Activated CD8-positive, alpha-beta memory T cell treated with anti-CD3 and anti-CD28 coated beads for 1 hour (primary cell): ENCODE measurements at places on chromosomes 1 and 21.

DNA sequence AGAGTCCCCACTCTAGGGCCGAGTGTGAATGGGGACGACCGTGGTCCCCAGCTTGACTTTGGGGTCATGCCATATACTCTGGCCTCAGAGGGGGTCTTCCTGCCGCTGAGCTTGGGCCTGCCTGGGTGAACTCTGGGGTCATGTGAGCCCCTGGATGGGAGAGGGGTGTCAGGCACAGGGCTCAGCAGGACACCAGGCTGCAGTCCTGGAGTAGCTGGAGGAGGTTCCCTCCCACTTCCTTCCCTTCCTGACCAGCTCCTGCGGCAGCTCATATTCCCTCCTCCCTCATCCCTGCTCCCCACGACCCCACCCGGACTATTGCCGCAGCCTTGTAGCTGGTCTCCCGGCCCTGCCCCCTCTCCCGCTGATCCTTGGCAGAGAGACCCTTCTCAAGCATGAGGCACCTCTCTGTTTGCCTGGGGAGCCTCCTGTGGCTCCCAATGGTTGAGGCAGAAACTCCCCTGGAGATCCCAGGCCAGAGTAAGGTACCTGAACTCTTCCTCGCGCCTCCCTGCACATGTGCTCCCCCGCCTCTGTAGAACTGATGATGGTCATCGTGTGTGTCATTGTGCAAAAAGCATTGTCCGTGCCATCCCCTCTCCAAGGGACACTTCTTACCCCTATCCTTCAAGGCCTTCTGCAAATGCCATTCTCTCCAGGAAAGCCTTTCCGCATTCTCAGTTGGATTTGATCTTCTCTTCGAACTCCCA lies 1.8 kb downstream of the TNFRSF1B start:
- no peak for DNase-seq

- DNase-seq = no peak
Observed at GRCh38 chr21:37535672-37536071, 169.1 kb downstream of the DYRK1A start.

DNA sequence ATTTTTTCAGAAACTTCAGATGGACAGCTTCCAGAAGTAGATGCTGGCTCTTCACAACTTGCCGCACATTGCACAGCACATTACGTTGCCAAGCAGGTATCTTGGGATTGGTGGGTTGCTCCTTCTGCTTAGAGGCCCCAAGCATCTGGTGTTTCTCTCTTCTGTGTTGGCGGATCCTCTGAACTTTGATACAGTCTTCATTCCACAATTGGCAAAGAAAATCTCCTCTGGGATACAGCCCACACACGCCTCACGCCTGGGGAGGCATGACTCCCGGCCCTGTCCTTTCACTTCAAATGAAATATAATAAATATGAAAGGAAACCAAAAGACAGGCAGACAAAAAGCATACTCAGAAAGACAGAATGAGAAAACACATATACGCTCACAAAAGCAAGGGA lies 72.3 kb upstream of the PPP2R5A start:
- DNase-seq = no peak

DNA sequence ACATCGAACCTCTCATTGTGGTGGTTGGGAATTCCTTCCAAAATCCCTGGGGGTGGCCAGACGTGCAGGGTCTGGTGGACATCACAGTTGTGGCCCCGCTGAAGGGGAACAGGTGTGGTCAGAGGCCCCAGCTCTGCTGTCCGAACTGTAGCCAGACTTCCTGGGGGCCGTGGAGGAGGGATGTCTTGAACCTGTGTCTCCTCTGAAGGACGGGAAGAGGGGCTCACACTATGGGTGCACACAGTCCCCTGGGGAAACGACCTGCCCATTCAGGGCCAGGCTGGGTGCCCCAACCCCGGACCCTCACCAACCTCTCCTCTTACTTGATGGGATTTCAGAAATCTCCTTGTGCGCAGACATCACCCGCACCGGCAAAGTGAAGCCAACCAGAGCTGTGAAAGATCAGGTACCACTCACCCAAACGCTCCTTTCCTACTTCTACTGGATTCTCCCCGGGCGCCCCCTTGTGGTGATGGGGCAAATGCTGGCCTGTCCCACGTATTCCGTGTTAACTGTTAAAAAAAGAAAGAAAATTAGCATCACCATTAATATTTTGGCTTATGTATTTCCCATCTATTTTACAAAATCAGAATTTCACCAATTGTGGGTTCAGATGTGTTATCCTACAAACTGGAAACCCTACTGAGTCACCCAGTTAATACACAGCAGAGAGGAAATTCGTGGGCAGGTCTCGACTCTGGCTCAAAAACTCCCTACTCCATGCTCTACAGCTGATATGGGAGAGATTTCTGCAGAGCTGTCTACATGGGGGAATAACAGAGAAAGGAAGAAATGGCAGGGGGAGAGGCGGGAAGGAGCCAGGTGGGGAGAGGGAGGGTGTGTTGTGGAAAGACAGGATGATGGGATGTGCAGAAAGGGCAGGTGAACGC lies 28.1 kb downstream of the PADI4 start:
- peak; percentile 14 for DNase-seq

DNA sequence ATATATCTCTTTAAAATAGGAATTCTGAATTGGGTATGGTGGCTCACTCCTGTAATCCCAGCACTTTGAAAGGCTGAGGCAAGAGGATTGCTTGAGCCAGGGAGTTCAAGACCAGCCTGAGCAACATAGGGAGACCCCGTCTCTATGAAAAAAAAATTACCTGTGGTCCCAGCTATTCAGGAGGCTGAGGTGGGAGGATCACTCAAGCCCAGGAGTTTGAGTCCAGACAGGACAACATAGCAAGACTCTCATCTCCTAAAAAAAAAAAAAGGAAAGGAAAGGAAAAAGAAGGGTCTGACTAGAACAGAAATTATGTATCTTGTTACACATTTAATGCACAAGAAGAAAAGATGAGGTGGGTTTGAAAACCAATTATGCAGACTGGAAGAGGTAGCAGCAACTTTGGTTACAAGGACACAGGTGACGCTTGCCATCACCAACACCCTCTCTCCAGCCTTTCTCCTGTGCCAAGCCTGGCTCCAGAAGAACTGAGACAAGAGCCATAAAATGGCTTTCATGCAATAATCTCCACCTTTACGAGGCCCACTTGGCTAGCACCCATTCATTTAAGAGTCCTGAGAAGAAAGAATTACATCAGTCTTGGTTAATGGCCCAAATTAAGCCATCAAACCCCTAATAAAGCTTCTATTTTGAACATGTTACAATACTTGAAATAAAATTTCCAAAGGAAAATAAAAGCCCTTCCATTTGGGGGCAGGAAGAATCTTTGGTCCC lies 4.8 kb upstream of the SELENBP1 start:
- no peak for DNase-seq

GRCh38 chr1:162689745-162690671 lies 57.7 kb downstream of the DDR2 start:
- no peak for DNase-seq

DNA sequence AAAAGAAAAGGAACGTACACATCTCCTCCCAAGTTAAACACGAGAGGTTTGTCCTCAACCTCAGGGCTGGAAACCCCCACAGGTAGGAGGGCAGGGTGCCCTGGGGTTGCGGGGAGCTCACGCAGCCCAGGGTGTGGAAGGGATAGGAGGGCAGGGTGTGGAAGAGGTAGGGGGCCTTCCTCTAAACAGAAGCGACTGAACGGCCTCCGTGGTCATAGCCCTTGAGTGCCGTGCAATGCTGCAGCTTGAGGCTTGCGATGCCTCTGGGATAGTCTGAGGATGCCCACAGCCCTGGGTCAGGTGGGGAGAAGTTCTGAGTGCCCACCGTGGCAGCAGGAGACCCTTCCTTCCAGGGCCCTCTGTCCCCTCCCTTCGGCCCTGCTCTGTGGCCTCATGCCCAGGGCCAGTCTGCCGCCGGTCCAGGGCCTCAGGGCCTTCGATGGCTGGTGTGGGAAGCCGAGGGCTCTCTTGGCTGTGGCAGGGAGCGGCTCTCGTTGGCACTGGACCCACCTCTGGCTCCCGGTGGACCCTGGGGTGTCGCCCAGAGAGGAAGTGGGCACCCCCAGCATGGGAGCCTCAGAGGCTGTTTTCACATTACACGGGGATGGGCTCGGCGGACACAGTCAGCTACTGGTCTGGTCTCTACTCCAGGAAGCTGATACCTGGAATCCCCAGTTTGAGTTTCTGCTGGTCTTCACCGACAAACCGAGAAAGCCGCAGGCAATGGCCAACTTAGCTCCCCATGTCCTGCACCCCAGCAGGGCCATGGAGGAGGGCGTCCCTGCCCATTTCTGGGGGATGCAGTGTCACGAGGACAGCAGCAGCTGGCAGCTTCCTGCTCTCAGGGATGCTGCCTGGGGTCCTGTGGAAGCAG lies 6.4 kb upstream of the CDK11B start:
- no peak for DNase-seq

GRCh38 chr1:93171549-93172034 lies 8.6 kb downstream of the TMED5 start:
- no peak for DNase-seq

DNA sequence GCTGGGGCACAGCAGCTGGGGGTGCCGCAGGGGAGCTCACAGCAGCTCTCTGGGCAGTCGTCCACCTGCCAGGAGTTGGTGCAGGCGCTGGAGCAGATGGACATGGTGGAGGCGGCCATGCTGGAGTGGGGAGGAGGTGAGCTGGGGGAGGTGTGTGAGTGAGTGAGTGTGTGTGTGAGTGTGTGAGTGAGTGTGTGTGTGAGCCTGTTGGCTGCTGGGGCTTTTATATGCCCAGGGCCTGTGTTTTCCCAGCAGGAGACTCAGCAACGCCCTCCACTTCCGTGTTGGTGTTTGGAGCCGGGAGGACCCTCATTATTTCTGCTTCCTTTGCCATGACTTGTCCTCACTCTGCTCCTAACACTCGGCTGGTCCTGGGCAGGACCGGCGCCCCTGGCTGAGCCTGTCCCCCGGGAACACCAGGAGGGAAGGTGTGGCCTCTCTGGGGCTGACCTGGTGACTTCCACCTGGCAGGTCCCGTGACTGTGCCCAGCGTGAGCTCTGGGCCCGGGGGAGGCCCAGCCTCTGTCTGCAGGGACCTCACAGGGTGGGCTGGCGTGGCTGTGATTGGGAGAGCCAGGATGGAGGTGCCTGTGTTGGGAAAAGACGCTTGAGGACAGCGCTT lies at the start of gene KRTAP10-2:
Gene KRTAP10-2 (minus strand): TSS at position 166 of the 622 bp plus-strand sequence. CDS start 47 bp downstream, at position 119.
- DNase-seq = no peak

DNA sequence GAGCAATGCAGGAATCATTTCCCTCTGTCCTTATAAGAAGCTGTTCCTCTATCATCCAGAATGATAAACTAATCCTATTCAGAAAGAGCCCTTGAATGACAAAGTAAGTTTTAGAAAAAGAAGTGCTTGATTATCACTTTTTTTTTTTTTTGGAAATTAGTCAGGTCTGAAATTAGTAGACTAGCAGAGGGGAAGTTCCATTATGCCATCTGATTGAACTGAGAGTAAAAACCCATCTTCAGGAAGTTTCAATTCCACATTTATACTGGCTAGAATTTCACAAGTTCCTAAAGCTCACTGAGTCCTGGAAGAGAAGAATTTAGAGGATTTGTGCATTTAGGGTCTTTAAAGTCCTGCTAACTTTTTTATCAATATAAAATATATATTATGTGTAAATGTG lies 128.8 kb upstream of the COA6 start:
- DNase-seq = no peak

GRCh38 chr1:222288053-222288452 lies 259.9 kb downstream of the HHIPL2 start:
- no peak for DNase-seq

- DNase-seq = no peak
Observed at GRCh38 chr1:1033731-1034438, 14.0 kb downstream of the AGRN start.

DNA sequence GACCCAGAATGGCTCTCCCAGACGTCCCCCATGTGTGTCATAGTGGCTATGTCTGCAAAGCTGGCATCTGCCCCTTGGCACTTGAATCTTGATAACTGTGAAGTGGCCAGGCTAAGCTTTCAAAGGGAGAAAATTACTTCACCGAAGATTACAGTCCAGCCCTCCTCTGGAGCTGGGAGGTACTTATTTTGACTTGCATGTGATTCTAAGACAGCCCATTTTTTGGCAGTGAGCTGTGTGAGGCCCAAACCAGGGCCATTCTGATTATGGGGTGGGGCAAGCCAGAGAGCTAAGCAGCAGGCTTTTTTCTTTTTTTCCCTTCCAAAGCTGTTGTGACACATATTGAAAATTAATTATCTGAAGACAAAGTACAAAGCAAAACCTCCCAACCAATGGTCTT lies 42.1 kb upstream of the C8B start:
- no peak for DNase-seq

GRCh38 chr1:41917835-41918449 lies 780 bp downstream of the HIVEP3 start:
- DNase-seq = no peak

- no peak for DNase-seq
Observed at GRCh38 chr1:103783944-103784377, 34.3 kb downstream of the AMY1C start.

- DNase-seq = no peak
Observed at GRCh38 chr1:170604065-170604464, 59.9 kb upstream of the PRRX1 start.

DNA sequence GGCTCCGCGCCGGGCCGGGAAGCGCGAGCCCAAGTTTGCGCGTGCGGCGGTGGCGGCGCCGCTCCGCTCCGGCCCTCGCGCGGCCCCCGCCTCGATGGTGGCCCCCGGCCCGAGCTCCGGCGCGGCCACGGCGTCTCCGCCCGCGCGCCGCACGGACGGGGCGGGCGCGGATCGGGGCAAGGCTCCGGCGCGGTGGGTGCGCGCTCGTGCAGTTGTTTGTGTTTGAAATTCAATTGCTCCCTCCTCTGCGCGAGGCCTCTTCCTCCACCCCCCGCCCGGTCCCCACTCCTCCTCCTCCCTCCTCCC lies at the start of gene HDGF:
Gene HDGF (minus strand): TSS at position 225 of the 306 bp plus-strand sequence. CDS start 246 bp downstream, outside the sequence.
- DNase-seq = no peak

DNA sequence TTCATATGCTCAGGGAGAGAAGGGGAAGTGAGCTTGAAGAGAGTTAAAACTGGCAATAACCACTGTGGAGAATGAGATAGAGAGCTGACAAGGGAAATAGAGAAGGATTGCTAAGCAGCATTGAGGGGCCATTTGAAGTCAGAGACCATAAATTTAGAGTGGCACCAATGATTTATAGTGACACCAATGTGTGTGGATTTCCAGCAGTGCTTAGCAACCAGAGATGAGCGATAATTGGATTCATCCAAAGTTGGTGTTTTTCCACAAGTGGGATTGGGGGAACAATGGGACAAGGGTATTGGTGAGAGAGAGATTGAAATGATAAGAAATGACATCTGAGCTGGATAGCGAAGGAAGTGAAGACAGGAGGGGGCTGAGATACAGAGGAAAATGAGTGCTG lies 114.1 kb downstream of the C1orf94 start:
- no peak for DNase-seq

DNA sequence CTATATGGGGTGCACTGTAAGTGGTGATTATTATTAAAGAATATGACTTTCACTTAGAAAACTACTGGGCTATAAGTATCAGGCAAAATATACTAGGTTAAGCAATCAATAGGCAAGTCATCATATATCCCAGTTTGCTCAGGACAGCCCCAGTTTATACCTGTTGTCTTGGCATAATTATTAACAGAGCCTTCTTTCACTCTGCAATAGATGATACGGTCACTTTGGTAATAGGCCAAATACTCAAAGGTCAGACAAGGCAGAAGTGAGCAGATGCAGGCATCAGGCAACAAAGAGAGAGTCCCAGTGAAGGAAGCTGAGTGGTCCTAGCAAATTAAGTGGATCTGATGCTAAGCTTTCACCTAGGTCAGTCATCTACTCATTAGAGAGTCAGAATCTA lies 599.9 kb downstream of the LMO4 start:
- DNase-seq = no peak

- no peak for DNase-seq
Observed at GRCh38 chr1:30977105-30977504, 68.5 kb upstream of the SDC3 start.
